Anterior cingulate cortex (tissue), 58 donors: ENCODE measurements at places on chromosomes 2 and 18.
A peak's percentile ranks its signal among the peaks of the same experiment; 100 is the strongest.

DNA sequence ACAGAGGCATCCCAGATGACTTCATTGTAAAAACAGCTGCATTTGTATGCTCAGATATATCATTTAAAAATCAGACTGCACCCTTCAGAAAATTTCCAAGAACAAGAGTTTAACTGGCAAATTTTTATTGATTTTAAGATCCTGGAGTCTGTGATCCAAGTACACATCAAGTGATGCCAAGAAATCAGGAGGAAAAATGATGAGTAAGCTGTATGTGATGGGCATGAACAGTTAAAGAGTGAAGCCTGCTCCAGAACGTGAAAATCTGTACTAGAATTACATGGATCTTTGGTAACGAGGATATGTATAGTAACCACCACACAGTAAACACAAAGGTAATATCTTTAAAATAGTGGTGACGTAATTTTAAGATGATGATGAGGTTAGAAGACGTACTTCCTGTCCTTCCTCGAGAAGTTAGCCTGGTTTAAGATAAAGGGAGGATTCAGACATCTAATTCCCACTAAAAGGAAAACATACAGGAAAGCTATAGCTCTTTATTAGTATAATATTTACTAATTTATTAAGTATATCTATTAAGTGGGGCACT lies 1374.3 kb upstream of the DDX18 start:
- DNase-seq: no peak

DNA sequence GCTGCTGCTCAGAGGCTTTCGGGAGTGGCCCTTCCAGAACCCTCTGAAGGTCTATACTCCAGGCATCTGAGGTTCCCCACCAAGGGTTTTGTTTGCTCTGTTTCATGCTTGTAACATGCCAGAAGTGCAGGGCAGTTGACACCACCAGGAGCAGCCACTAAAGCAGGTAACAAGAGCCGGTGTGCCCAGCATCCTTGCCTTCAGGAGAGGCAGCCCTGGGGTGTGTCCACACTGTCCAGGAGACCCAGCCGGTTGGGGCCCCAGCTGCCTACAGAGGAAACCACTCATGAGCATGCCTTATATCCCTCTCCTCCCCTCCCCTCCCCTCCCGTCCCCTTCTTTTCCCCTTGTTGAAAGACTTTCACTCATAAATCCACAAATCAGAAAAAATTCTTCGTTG lies 93.1 kb downstream of the CD8B2 start:
- DNase-seq: no peak

DNA sequence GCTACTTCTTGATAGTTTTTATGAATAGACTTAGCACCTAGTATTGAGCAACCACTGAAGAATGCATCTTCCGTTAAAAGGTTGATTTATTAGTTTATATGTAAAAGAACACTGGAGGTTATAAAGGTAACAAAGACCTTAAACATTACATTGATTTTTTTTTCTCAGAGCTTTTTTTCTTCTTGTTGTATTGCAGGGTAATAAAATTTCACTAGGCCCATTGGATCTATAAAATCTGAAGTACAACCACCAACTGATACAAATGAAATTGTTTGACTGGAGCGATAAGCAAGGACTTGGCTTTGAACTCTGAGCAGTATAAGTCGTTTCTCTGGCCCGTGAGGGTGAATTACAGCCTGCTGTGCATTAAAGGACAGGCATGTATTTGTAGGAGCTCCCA lies 344.0 kb downstream of the LRRTM1 start:
- no peak for DNase-seq

DNA sequence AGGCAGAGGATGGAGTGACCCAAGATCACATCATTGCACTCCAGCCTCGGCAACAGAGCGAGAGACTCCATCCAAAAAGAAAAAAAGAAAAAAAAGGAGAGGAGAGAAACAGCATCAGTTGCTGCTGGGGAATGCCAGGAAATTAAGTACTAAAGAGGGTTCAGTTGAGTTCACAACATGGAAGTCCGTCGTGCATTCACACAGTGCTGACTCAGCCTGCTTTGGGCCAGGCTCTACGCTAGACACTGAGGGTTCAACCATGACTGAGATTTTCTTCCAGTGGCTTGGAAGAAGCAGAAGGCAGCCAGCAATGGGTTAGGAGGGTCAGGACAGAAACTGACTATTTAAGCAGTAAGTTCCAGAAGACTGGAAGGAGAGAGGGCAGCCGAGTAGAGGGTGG lies 108.8 kb downstream of the FMNL2 start:
- no peak for DNase-seq

DNA sequence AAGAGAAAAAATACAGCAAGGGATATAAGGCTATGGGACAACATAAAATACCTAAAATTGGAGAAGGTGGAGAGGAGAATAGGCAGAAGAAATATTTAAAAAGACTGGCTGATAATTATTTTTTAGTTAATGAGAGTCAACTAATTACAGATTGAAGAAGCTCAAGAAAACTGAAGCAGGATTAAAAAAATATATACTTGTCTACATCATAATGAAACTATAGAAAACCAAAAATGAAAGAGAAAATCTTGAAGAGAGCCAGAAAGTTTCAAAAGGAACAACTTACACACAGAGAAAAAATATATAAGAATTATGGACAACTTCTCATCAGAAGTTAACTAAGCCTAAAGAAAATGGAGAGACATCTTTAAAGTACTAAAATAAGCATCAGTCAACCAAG lies 62.9 kb upstream of the APCDD1 start:
- DNase-seq: no peak

DNA sequence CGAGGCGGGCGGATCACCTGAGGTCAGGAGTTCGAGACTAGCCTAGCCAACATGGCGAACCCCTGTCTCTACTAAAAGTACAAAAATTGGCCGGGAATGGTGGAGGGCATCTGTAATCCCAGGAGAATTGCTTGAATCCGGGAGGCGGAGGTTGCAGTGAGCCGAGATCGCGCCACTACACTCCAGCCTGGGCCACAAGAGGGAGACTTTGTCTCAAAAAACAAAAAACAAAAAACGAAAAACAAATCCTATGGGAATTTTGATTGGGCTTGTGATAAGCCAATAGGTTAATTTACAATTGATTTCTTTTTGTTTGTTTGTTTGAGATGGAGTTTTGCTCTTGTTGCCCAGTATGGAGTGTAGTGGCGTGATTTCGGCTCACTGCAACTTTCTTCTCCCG lies 24.2 kb upstream of the TOGARAM2 start:
- no peak for DNase-seq

- DNase-seq: no peak
Measured at GRCh38 chr2:9838391-9838790, 4.9 kb upstream of the TAF1B start.

- no peak for DNase-seq
Measured at GRCh38 chr18:31329787-31330438, 12.0 kb downstream of the DSG1 start.

DNA sequence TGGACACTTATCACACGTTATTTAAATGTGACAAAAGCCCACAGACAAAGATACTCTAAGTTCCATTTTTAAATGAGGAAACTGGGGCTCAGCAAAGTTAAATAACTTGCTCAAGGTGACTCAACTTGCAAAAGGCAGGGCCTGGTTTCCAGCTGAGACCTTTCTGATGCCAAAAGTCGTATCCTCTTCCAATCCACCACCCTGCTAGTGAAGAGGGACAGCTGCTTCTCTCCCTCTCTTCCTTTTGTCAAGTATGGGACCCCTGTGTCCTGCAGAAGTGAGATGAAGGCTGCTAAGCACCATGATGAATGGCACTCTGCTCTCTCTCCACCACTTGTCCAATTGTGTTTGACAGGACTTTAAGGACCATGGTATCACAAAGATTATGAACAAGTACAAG lies 140.9 kb downstream of the DYM start:
- DNase-seq: no peak

DNA sequence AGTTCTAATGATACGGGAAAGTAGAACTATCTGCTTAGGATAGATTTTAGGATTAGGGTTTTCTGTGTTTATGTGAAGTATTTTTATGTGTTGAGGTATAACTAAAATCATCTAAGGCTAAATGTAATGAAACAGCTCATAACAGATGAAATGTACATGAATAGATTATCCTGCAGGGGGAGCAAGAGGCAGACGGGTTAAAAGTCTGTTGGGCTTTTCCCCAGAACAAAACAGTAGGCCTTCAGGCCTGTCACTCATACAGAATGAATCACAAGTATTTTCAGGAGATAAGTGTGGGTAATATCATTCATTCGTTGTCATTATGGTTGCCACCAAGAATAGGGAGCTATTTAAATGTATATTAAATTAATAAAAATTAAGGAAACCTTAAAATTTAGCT lies 107.9 kb upstream of the IL1R2 start:
- no peak for DNase-seq

DNA sequence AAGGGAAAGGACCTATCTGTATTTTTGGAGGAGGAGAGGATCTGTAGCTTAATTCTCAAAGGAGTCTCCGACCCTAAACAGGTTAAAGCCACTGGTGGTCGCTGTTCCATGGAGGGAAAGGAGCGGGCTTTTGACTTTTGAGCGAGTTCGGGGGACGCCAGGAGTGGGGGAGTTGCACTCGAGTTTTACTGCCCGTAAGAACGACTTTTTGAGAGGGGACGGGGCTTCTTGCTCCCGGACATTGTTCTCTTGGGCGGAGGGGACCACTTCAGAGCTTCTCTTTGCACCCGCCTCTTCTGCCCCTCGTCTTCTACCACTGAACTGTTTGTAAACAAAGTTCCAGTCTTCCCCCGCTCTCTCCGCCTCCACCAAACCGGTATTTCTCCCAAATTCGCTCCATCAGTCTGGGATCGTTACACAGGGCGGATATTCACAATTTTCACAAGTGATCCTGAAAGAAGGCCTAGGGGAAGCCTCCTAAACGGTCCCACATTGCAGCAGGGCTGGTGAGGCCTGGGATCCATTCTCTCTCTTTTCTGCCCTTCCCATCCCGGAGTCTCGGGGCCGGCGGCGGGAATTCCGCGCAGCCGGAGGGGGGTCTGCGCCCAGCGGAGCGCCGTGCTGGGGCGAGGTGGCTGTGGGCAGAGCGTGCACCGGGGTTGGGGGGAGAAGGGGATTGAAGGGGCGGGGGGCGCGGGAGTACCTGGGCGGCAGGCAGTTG lies 6.6 kb downstream of the DLX2 start:
- no peak for DNase-seq

DNA sequence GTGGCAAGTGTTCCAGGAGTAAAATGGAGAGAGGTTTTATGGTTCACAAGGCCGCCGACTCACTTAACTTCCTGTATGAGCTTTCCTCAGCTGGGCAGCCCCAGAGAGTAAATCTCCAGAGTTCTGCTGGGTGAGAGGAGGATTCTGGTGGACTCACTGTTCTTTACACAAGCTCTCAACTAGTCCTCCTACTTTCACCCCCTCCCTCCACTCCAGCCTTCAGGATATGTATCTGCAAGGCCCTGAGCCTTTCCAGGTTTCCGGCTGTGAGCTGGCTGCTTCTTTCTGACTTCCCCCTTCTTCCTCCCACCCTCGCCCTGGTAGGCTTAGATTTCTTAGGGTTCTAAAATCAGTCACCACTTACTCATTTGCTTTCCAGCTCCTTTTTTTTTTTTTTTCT lies 34.0 kb downstream of the EML6 start:
- DNase-seq: no peak

GRCh38 chr2:236046715-236047114 lies 121.5 kb downstream of the GBX2 start:
- DNase-seq: no peak

- DNase-seq: no peak
Measured at GRCh38 chr2:101339266-101339880, 30.9 kb upstream of the RNF149 start.

GRCh38 chr2:158113741-158114295 lies 12.1 kb downstream of the UPP2 start:
- no peak for DNase-seq

DNA sequence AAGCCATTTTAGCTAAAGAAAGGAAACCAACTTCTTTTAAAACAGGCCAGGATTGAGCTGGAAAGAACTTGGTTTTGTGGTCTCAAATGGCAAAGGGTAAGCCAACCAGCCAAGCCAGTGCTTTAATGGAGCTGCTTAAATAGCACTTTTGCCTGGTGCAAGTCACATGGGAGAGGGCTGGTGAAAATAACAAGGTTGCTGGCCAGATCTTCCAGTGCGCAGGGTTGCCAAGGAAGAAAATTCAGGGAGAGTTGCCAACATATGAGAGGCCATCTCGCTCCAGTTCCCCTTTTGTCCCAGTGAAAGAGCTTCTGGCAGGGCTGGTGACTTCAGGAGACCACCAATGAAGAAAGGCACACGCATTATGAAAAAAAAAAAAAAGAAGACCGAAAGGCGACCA lies 57.3 kb downstream of the IRS1 start:
- DNase-seq: peak; percentile 32
